ENCODE measurements at places on chromosomes 7 and 10. TPM values are rescaled to one million over a fixed set of nuclear protein-coding genes. Genes with fewer than 3 reads are reported as not detected.

Gene FAM25A
- 20.3 TPM for total RNA-seq

Gene BICC1
- total RNA-seq = 5.1 TPM

Gene OLAH
- total RNA-seq = not detected

Gene IFIT1B
- not detected for total RNA-seq

Gene SSC4D
- total RNA-seq = 4.3 TPM

Gene CPXM2
- not detected for total RNA-seq

Gene DENND2A
- total RNA-seq = 0.42 TPM

Gene SFTPA1
- not detected for total RNA-seq

Gene SKIDA1
- 0.21 TPM for total RNA-seq

Gene ASAH2
- total RNA-seq = 0.63 TPM

Gene CHRM2
- 0.14 TPM for total RNA-seq

Gene TAS2R4
- 0.42 TPM for total RNA-seq

Gene FANK1
- 10.2 TPM for total RNA-seq

Gene PIP
- total RNA-seq = not detected

Gene AP4M1
- 16.7 TPM for total RNA-seq

Gene LRRN3
- total RNA-seq = 0.07 TPM

Gene GLI3
- 2.8 TPM for total RNA-seq

Gene HILPDA
- total RNA-seq = 25.7 TPM

Gene PODXL
- total RNA-seq = 0.85 TPM

Gene FGFR2
- 27.2 TPM for total RNA-seq

Gene TFPI2
- 98.0 TPM for total RNA-seq

Gene PSD
- 0.63 TPM for total RNA-seq

Gene PTF1A
- total RNA-seq = not detected

Gene HPS6
- total RNA-seq = 49.8 TPM

Gene DDC
- not detected for total RNA-seq

Gene GRK5
- 6.4 TPM for total RNA-seq

Gene INA
- total RNA-seq = 3.7 TPM

Gene EBLN1
- total RNA-seq = not detected

Gene SEMA3D
- total RNA-seq = 0.49 TPM

Gene SRRM3
- total RNA-seq = 0.85 TPM

Gene APBB1IP
- not detected for total RNA-seq

Gene CALHM3
- not detected for total RNA-seq

Gene SBDS
- 76.7 TPM for total RNA-seq

Gene NUDT1
- 56.2 TPM for total RNA-seq

Gene ZNF746
- total RNA-seq = 20.6 TPM

Gene TRPV5
- not detected for total RNA-seq

Gene GRID1
- not detected for total RNA-seq

Gene POMZP3
- total RNA-seq = 3.6 TPM

Gene MCMBP
- total RNA-seq = 46.9 TPM

Gene COPG2
- total RNA-seq = 17.4 TPM

Gene OR2A5
- total RNA-seq = not detected

Gene CTAGE15
- 1.6 TPM for total RNA-seq

Gene DNAJC1
- 39.2 TPM for total RNA-seq

Gene GPER1
- 0.49 TPM for total RNA-seq

Gene PPP1R17
- total RNA-seq = not detected

Gene CHN2
- not detected for total RNA-seq

Gene WNT8B
- total RNA-seq = not detected

Gene CLCN1
- 0.21 TPM for total RNA-seq

Gene TAS2R41
- total RNA-seq = not detected
